ENCODE measurements at places on chromosomes 7 and 10. TPM values are rescaled to one million over a fixed set of nuclear protein-coding genes. Genes with fewer than 3 reads are reported as not detected.
A peak's percentile ranks its signal among the peaks of the same experiment; 100 is the strongest.

- H3K27me3 ChIP-seq = peaks cover 6% of the 10 kb centered on the region
- H3K27ac ChIP-seq = no peak overlapping the region
- no peak overlapping the region for H3K4me3 ChIP-seq
- H3K4me1 ChIP-seq = peaks cover 19% of the 10 kb centered on the region
Measured at GRCh38 chr7:151384352-151384697, 25.5 kb downstream of the WDR86 start.

GRCh38 chr10:93384006-93384405, 98.1 kb downstream of the MYOF start:
- no peaks in the 10 kb centered on the region for H3K36me3 ChIP-seq
- H3K4me3 ChIP-seq = no peak overlapping the region
- no peaks in the 10 kb centered on the region for H3K4me1 ChIP-seq

DNA sequence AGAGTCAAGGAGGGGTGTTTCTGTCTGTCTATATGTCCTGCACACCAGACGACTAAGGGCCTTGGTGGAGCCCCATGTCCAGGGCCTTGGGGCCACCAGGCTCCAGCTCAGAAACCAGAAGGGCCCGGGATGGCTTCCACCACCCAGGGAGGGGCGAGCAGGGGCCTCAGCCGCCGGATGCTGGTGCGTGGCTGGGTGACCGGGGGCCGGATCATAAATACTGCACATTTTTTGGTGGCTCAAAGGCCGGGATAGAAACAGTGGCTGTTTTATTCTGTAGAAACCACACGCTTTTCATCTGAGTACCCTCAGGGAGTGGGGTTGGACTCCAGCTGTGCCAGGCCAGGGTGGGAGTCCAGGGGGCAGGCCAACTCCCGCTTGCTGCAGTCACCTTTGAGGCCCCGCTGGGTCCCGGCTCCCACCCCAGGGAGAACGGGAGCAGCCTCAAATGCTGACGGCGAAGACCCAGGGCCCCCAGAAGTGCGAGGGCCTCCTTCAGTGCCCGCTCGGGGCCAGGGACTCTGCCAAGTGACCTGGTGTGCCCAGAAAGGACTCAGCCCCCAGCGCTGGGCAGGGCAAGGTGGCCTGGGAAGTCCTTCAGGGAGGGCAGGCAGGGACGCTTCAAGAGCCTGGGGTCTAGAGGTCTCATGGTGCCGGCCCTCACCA, 28.2 kb downstream of the PDGFA start:
- no peaks in the 10 kb centered on the region for H3K4me1 ChIP-seq
- peaks cover 3% of the 10 kb centered on the region for H3K27me3 ChIP-seq
- no peaks in the 10 kb centered on the region for H3K36me3 ChIP-seq

GRCh38 chr10:84603971-84604370, 275.6 kb downstream of the CCSER2 start:
- DNase-seq = no peak
- H3K4me1 ChIP-seq = no peaks in the 10 kb centered on the region

IDI2 gene
- total RNA-seq = not detected

- no peak for DNase-seq
- peaks cover 28% of the 10 kb centered on the region for H3K4me1 ChIP-seq
- no peak overlapping the region for H3K27ac ChIP-seq
- no peaks in the 10 kb centered on the region for H3K36me3 ChIP-seq
Measured at GRCh38 chr10:88830643-88831268, 20.9 kb downstream of the ANKRD22 start.

AKR1C8 gene
- 0.69 TPM for total RNA-seq

GRCh38 chr7:38655833-38656774, 24.9 kb upstream of the AMPH start:
- no peak overlapping the region for H3K27ac ChIP-seq
- no peaks in the 10 kb centered on the region for H3K27me3 ChIP-seq
- no peaks in the 10 kb centered on the region for H3K4me1 ChIP-seq
- H3K4me3 ChIP-seq = no peak overlapping the region

- no peaks in the 10 kb centered on the region for H3K27me3 ChIP-seq
- H3K4me1 ChIP-seq = no peaks in the 10 kb centered on the region
- no peaks in the 10 kb centered on the region for H3K36me3 ChIP-seq
- DNase-seq = no peak
- H3K4me3 ChIP-seq = no peak overlapping the region
Measured at GRCh38 chr7:158362912-158363905, 224.4 kb downstream of the PTPRN2 start.

- H3K36me3 ChIP-seq = peaks cover 84% of the 10 kb centered on the region
- no peaks in the 10 kb centered on the region for H3K4me1 ChIP-seq
- H3K27me3 ChIP-seq = no peaks in the 10 kb centered on the region
- H3K27ac ChIP-seq = no peak overlapping the region
Measured at GRCh38 chr7:98224701-98225181, 13.5 kb downstream of the BHLHA15 start.

DNA sequence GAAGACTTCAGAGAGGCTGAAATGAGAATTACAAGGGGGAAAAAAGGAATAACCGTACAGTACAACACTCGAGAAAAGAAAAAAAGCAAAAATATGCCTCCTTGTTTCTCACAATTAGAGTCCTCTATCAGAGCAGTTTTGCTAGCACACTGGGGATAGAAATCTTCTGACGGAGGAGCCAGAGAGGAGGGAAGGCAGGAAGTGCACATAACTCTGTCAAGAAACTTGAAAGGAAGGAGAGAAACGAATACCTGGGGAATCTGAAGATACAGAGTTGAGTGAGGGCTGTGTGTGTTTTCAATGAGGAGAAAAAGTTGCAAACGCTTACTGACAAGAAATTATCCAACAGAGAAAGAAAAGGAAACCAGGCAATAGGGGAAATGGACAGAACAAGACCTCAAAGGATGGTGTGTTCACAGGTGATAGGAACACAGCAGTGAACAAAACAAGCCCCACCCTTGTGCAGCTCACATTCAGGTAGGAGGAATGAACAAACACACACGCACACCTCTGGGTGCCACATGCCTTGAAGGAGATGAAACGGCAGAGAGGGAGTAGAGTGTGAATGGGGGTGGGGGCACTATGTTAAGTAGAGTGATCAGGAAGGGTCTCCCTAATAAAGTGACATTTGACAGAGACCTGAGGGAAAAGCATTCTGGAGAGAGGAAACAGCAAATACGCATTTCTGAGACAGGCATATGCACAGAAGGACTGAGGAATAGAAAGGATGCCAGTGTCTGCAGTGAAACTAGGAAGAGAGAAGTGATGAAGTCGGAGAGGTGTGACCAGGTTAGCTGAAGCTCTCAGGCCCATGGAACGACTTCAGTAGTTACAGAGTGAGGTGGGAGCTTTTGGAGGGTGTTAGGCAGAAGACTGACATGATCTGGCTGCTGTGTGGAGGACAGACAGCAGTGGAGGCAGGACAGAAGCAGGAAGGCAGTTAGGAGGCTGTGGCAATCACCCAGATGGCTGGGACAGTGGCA, 46.7 kb upstream of the SPOCK2 start:
- peak overlapping the region; percentile 6 for H3K4me3 ChIP-seq
- H3K27me3 ChIP-seq = no peaks in the 10 kb centered on the region
- H3K4me1 ChIP-seq = no peaks in the 10 kb centered on the region
- H3K27ac ChIP-seq = peak overlapping the region; percentile 65
- peak; percentile 52 for DNase-seq

DNA sequence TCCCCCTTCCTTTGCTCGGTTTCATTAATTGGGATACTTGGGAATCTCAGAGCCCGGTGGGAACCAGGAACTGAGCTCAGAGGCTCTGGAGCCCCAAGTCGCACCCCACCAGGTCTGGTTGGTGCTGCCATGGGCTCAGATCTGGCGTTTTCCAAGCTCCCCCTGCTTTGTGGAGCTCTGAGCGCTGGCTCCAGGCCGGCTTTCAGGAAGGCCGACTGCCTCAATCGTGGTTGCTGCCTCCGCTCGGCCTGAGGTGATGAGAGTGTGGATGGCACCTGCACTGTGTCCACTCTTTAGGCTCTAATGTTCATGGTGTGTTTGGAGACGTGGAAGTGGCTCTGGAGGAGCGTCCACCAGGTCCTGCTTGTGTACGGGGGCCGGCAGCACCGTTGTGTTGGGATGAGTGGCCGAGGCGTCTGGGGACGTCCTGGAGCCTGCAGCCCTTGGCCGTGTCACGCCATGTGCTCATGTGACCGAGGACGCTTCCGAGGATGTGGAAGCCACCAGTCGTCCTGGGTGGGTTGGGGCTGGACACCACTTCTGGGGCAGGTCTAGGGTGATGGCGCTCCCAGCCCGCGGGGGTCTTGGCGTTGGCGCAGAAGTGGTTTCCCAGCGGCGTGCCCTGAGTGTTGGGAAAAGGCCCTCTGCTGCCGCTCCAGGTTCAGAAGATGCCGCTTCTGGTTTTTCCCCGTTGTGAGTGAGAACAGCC, 8.2 kb downstream of the INPP5A start:
- H3K4me1 ChIP-seq = peaks cover 60% of the 10 kb centered on the region
- no peak overlapping the region for H3K4me3 ChIP-seq
- no peaks in the 10 kb centered on the region for H3K36me3 ChIP-seq
- peak overlapping the region; percentile 74 for H3K27ac ChIP-seq
- no peak for DNase-seq

- no peaks in the 10 kb centered on the region for H3K36me3 ChIP-seq
- H3K4me1 ChIP-seq = peaks cover 15% of the 10 kb centered on the region
- no peaks in the 10 kb centered on the region for H3K27me3 ChIP-seq
- no peak for DNase-seq
- H3K27ac ChIP-seq = no peak overlapping the region
Measured at GRCh38 chr10:84172467-84173356, 889 bp upstream of the GPR15LG start.

SLC16A12 gene
- total RNA-seq = not detected

CACNA2D1 gene
- not detected for total RNA-seq

SFTPA1 gene
- total RNA-seq = not detected

PAPOLB gene
- not detected for total RNA-seq

Data from naive thymus-derived CD4-positive, alpha-beta T cell (primary cell).